ENCODE measurements at places on chromosomes 6 and 20. TPM values are rescaled to one million over a fixed set of nuclear protein-coding genes. Genes with fewer than 3 reads are reported as not detected.

NKX2-2 gene
- total RNA-seq = not detected

AKAP7 gene
- 8.9 TPM for total RNA-seq

CAGE1 gene
- 0.09 TPM for total RNA-seq

TCF21 gene
- total RNA-seq = 5.0 TPM

GPSM3 gene
- total RNA-seq = 8.6 TPM

PACSIN1 gene
- 3.6 TPM for total RNA-seq

NMBR gene
- total RNA-seq = not detected

DNA sequence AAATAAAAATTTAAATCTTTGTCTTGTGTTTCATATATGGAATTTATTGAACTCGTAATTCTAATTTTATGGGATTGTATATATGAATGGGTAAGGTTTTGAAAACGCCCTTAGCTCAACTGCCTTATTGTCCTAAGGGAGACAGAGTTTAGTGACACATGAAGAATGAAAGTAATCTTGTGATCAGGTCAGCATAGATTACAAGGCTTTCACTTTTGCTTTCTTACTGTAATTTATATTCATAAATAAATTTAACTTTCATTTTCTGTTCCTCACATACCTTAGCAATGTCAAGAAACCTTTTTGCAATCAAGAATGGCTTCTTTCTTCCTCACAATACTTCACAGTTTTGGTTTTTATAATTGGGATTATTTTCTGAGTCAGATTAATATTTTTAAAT lies 14.4 kb downstream of the KPNA5 start:
- no peak for DNase-seq

DNA sequence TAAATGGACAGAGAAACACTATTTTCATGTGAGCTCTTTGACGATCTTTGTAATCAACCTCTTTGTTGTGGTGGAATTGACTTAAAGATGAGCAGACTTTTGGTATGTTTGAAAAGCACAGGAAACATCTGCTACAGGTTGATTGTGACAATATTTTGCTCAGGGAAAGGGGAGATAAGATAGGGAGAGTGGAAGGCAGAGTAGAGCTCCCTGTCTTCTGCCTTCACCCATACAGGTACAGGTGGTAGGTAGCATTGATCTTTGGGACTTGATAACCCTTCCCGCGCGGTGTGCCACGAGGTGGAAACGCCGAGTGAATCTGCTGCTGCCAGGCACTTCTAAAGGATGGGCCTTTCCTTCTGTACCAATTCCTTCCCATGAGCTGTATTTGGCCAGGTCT lies 183.6 kb downstream of the UTRN start:
- no peak for DNase-seq

DNA sequence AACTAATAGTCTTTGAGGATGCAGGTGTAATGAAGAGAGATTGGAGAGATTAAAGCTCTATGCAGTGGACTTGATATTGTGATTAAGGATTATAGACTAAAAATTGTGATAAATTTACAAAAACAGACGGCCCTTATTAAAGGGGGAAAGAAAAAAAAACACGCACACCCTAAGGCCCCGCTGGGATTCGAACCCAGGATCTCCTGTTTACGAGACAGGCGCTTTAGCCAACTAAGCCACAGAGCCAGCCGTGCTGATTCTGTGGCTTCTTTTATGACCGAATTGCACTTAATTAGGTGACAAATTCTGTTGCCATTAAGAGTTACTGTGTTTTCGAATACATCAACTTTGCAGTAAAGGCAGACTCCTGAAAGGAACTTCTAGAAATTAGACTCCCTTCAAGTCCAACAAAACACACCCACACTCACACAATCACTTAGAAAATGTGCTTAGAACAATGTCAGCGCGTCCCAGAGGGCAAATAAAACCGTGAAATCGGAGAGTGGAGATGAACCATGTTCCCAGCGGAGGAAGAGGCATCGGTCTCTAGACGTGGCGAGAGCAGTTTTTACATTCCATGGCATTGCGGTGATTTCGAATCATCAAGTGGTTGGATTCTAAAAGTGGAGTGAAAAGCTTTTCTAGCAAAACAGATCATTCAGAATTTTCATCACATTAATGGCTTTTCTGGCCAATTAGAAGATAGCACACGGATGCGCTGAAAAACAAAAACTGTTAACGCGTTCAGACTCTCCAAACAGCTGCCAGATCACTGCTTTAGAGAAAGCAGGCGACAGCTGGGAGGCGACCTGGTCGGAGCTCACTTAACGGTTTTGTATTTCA lies 122.6 kb downstream of the GPX5 start:
- peak; percentile 31 for DNase-seq

GRCh38 chr20:39563349-39563748 lies 601.2 kb downstream of the DHX35 start:
- DNase-seq = no peak

- DNase-seq = no peak
These were observed 91.3 kb upstream of the MAP3K7 start for GRCh38 chr6:90678049-90678779.

DNA sequence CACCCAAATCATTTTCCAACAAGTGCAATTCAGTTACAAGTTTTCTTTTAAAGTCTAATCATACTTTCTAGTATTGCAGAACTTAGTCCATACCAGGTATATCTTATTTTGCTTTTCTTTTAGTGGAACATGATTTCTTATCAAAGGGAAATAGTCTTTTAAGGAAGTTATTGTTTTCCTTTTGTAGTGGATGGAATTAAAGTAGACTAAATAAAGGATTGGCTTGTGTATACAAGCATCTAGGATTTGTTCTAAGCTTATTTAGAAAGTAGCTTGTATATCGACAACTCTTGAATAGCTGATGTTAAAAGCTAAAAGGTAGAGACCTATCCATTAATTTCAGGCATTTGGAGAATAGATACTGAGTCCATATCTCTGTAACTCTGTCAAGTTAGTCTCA lies 14.8 kb downstream of the DCBLD1 start:
- no peak for DNase-seq

DNA sequence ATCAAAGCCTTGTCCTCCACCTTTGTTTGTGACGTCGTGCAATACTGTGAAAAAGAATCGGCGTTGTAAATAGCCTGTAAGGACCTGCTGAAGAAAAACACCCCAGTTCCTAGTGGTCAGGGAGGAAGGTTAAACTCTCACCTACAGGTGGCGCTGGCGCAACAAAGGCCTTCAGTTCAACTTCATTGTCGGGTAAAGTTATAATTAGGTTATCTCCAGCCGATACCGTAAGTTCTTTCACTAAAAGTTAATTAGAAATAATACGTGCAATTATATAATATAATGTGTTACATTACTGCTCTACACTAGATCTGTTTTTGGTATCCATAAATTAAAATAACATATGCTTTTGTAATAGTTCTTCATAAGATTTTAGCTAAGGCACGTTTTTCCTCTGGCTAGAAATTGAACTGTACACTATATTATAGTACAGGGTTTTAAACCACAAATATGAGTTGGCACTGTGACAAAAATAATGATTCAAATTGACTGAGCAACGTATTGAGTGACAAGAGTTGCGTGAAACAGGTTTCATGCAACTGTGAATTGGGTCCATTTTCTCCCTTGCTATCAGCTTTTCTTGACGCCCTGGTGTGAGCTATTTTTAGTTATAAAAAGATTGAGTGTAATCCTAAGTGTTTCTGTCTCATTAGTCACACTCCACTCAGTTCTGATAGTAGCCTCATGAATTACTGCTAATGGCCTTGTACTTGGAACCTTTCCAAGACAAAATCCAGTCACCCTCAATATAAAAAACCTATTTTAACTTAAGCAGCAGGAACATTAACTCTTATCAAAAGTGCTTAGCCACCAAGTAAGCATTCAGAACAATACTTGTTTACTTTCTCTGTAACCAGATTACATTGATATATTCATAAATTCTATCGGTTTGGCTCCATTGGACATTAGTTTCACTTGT lies 62.3 kb downstream of the KIAA0319 start:
- peak; percentile 67 for DNase-seq

GRCh38 chr6:168601111-168601510 lies 160.1 kb downstream of the SMOC2 start:
- no peak for DNase-seq

DNA sequence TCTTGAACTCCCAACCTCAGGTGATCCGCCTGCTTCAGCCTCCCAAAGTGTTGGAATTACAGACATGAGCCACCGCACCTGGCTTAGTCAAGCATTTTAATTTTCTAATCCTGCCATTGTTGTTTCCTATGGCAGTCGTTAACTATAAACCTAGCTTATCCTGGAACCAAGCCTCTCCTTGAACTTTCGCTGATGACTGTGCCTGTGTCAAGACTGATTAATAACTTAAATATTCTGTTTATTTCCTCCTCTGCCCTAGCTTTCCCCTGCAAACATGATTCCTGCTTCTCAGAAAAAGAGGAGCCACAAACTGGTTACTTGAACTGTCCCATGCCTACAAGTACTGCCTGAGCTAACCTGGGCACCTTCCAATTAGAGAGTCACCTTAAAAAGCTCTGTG lies 1.5 kb downstream of the VNN1 start:
- no peak for DNase-seq

- DNase-seq = no peak
These were observed 84.0 kb upstream of the TULP1 start for GRCh38 chr6:35596448-35597442.

DNA sequence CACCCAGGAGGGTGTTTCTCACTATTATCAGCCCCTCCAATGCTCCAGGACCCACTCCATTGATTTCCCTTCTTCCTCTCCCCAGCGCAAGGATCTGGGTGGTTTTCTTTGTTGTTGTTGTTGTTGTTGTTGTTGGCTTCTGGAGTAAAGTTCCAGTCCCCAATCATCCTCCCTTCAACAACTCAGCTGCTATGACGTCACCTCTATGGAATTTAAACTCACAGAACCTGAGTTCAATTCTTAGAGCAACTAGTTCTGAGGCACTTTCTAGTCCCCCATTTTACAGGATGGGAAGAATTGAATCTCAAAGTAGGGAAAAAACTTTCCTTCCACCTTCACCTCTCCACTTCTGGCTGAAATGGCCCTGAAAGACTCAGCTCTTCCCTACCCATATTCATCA lies 9.7 kb upstream of the WFDC8 start:
- no peak for DNase-seq

- no peak for DNase-seq
These were observed 52.0 kb downstream of the ADGRF1 start for GRCh38 chr6:46990031-46990644.

DNA sequence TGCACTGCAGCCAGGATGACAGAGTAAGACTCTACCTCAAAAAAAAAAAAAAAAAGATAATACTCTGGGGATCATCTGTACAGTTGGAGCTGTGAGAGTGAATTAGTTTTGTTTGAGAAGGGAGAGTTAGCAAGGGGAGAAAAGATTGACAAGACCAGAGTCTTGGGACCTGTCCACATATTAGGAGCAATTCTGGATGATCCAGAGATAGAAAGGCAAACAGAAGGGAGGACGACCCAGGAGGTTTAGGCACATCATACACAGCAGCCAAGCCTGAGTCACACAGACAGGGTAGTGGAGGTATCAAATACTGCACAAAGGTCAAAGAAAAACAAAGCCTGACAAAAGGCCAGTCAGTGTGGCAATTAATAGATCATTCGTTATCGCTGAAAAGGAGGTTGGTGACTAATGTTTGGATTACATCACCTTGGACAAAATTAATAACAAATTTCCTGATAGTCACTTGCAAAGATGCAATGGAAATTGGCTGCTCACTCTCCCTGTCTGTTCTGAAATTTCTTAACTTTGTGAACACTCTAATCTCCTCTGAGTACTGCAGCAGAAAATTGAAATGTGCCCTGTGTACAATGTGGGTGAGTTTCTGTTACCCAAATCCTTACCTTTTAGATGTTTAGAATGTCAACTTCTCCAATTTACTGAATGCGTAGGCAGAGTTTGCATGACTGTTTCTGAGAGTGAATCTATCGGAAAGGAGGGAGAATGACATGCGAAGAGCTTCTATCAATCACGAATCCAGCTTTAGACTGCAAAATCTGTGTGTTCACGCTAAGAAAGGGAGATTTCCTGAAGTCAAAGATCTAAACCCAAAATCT lies 105.4 kb downstream of the TSHZ2 start:
- DNase-seq = no peak

- DNase-seq = no peak
These were observed 42.6 kb upstream of the SUPT3H start for GRCh38 chr6:45420083-45420908.

GRCh38 chr6:33813990-33814985 lies 10.5 kb upstream of the MLN start:
- DNase-seq = no peak

- DNase-seq = no peak
These were observed 603.9 kb downstream of the HDGFL1 start for GRCh38 chr6:23173234-23173633.

DNA sequence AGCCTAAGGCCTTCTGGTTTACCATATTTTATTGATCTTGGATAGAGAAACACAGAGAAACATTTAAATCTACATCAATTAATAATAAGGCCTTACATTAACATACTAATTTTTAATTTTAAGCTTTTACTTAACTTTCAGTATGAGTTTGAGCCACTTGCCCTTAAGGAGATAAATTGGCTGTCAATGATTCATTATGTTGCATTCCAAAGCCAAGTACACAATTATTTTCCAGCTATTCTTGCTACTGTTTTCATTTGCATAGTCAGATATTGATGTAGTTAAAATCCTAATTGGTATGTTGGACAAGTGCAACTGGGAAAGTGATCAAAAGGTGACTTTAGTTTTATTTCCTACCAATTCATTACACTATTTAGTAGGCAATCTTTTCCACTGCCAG lies 58.2 kb downstream of the MOCS1 start:
- no peak for DNase-seq

GRCh38 chr6:21284706-21285105 lies 308.8 kb upstream of the SOX4 start:
- no peak for DNase-seq

DNA sequence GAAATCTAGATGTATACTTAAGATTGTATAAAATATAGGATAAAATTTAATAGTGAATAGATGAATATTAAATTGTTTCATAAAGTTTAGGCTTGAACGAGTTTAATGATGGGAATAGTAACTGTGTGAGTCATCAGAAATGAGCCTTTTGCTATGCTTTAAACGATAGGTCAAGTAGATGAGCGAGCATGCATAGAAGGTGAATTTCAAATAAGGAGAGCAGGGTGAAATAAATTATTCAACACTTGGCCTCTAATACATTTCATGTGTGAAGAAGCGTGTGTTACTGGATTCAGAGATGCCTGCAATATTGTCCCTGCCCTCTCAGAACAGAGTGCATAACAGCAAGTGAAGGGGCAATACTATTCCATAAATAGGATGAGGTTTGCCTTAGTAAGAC lies 74.4 kb upstream of the EYA4 start:
- no peak for DNase-seq
